ENCODE measurements at places on chromosomes 7 and 10.

GRCh38 chr10:82377608-82378007 is 502.6 kb downstream of the NRG3 start:
- no peak for DNase-seq

DNA sequence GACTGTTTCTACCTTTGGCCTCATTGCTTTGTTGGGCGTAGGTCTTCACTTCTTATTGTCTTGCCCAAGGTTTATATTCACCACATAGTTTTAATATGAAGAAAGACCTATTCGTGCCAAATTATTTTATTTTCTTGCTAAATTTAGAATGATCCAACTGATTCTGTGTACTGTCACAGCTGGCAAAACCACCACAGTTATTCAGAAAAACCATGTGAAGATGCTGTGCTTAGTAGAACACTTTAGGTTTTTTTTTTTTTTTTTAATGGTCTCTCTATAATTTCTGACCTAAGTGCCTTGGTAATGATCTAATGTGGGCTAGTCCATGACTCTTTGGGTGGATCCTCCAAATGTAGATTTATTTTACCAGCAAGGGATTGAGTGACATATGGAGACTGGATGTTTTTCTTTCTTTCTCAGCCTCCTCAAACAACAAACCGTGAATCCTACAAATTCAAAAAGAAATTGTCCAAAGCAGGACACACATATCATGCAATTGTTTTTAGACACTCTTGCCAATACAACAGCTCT is 243.8 kb downstream of the DYNC1I1 start:
- DNase-seq, result no peak

DNA sequence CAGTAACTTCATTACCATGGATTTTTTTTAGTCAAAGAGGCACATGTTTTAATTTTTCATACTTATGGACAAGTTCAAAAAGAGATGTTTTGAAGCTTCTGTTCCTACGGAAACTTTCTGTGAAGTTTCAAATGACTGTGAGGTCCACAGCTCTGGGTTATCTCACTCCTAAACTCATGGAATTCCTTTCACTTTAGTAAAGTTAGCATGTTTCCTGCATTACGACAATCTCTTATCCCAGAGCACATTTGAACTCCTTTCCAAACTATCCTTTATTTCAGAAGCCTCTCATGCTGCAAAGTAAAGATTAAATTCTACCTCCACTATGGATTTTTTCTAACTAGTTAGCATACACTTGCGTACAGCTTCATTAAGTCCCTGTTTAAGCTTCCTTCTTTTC is 15.3 kb upstream of the ADD3 start:
- DNase-seq, result no peak

DNA sequence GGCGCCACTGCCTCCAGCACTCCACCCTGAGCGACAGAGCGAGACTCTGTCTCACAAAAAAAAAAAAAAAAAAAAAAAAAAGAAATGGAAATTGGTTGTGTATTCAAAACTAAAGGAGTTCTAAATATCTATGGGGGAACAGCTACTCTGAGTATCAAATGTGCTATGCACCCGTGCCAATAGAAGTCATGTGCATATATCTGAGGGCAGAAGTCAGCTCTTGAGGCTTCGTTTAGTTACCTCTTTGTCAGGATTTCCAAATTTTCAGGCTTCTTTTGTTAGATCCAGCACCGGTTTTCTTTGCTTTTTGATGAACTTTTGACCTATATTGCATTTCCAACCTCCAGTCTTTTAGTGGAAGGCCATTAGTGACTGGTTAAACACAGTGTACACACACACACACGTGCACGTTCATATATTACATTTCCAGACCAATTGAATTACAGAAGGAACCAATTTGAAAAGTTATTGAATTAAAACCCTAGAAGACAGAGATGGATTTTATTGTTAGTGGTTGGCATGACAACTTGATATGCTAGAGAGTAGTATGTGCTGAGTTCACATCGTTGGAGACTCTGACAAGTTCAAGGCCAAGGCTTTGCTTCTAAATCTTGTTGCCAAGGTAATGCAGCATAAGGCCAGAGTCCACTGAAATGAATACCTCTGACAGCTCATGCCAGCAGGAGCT is 33.1 kb upstream of the ADD3 start:
- no peak for DNase-seq

DNA sequence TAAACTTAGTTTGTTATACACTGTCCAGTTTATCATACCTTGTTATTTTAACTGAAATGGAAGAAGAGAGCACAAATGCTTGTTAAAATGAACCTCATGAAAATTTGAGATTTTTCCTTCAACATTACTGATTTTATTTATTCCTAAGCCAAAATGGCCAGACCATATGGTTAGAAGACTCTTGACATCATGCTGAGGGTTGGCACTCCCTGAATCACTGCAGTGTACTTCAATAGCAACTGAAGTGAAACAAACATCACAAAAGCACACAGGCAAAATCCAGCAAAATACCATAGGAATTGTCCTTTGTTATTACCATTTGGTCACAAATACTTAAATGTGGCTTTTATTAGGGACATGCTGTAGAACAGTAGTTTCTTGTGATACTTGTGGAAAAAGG is 347.8 kb downstream of the NXPH1 start:
- DNase-seq, result no peak

DNA sequence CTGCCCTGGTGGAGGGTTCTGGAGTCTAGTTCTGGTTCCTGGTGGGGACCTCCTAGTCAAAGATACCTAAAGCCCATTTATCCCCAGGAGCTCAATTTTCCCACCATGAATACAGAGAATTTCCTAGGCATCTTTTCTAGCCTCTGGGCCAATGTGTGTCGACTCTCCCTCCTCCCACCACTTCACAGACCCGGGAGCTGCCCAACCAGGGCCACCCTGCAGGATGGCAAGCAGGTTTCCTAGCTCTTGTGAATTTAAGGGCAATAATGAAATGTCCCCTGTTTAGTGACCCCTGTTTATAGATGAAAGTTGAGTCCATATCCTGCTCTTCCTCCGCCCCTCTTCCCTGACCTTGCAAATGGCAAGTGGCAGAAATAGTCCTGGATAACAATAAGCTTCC is 9.4 kb downstream of the DLX5 start:
- no peak for DNase-seq

GRCh38 chr10:36332926-36333325 is 690.8 kb upstream of the FZD8 start:
- no peak for DNase-seq

GRCh38 chr10:7506571-7506970 is 95.7 kb upstream of the SFMBT2 start:
- DNase-seq, result no peak

DNA sequence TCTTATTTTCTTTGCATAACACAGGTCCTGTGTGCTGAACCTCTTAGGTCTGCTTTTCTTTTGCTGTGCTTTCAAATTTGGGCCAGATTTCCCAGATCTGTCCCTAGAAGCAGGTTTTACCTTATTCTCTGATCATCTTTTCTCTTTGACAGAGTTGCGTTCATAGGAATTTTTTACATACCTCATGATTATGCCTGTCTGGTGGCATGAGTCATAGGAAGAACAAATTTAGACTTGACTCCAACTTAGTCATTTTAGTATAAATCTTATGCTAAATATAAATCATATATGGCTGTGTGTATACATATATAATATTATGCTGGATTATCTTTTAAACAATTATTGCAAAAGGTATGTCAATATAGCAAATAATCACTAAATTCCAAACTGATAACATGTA is 1038.9 kb downstream of the GRM8 start:
- DNase-seq, result no peak

DNA sequence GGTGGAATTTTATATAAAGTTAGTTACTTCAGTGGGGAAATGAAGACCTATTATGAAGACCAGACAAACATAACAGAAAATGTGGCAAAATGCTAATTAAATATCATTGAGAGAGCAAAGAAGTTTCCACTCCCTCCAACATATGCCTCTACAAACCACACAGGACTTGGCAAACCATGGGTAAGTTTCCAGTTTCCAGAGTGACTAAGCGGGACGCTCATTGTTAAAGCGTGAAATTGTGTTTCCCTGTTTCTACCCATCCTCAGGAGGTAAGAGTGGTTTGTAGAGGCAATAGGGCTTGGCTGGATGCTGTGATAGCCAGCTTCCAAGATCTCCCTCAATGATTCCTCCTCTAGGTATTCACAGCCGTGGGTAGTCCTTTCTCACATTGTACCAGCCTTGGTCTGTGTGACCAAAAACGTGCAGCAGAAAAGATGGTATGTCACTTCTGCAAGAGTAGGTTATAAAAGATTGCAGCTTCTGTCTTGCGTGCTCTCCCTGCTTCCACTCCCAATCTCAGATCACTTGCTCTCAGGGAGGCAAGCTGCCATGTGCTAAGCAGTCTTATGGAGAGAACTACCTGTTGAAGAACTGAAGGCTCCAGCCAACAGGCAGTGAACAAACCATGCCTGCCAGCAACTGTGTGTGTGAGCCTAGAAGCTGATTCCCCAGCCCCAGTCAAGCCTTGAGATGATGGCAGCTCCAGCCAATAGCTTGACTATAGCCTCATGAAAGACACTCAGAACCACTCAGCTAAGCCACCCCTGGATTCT is 35.7 kb downstream of the CBX3 start:
- no peak for DNase-seq

- peak; percentile 40 for DNase-seq
Measured at GRCh38 chr10:97498841-97499560, at the start of gene UBTD1. Gene UBTD1, plus strand, starts transcription at chr10:97498924. Its CDS starts 280 bp downstream, at chr10:97499204.

GRCh38 chr7:44080118-44080517 is 2.2 kb downstream of the POLM start:
- DNase-seq, result no peak

DNA sequence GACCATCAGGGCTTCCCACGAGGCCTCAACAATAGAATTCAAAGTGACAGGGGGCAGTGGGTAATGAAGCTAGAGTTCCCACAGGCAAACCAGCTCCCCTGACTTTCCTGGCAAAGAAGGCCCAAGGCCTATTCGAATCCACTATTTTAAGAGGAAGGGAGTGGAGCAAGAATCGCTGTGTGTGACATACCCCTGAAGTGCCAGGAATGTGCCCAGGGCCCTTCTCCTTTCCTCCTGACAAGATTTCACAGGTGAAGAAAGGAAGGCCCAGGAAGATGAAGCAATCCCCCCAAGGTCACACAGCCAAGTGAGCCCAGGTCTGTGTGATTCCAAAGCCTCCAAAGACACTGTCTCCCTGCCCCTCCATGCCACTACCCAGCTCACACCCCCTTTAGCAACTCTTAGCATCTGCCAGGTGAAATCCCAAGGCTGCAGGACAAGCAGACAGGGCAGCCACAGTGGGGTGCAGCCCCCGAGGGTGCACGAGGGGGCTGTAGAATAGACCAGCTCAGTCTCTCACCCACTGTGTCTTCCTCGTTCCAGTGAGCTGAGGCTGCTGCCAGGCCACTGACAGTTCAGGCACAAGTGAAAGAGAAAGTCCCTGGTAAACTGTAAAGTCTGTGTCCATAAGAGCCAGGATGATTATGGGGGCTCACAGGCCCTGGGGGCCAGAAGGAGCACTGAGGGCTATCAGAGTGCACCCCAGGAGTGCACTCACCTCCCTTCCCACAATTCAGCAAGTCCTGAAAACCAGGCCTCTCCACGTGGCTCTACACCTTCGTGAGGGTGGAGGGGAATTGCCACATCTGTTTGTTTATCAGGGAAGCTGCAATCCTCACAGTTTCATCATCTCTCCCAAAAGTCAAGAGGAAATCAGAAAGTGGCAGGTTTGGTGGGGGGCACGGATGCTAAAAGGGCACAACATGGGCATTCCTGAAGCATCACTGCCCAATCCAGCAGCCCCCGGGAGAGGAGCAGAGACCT is 70.8 kb upstream of the ZMIZ1 start:
- DNase-seq, result no peak

- no peak for DNase-seq
Measured at GRCh38 chr10:13152296-13152695, 9.1 kb upstream of the MCM10 start.

DNA sequence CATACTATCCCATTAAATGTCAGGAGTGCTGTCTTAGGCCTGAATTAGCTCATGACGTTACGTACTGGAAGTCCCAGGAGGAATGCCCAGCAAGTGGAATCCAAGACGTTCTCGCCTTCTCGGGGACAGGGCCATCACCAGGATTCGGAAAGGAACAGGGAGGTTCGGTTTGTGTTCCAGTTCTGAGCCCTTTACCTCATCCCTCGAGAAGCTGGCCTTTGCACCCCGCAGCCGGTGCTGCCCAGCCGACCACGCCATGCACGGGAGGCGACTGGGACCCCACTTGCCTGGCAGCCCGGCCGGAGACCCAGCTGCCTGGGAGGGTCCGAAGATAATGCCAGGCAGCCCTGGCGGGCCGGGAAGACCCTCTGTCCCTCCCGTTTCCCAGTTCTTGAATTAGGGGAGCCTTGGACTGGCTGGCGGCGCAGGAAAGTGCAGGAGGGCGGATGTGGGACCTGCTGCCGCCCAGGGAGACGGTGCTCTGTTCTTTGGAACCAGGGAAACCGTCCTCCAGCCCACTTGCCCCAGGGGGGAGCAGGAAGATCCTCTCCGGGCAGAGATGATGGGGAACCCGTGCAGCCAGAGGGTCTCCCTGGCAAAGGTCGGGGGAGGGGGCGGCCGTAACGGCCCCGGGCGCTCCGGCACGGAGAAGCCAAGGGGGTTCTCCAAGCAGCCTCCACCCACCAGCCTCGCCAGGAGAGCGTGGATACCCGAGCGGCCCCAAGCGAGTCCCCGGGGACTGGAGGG is 671 bp upstream of the CHST3 start:
- DNase-seq, result no peak

DNA sequence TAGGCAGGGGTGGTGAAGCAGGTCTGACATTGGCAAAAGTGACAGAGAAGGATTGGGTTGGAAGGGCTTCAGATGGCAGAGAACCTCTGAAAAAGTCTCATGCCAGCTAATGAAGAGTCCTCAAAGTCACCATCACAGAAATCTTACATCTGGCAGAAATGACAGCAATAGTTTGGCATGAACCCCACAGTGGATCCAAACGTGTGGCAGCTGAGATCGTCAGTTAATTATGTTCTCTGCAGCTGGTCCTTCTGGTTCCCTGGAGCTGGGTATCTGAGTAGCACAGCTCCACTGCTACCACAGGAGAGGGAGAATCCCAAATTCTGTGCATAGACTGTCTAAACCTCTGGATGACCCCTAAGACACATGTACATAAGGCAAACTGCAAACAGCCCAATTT is 73.4 kb downstream of the ALOX5 start:
- no peak for DNase-seq

- no peak for DNase-seq
Measured at GRCh38 chr7:96017877-96018276, 245.5 kb downstream of the DYNC1I1 start.

DNA sequence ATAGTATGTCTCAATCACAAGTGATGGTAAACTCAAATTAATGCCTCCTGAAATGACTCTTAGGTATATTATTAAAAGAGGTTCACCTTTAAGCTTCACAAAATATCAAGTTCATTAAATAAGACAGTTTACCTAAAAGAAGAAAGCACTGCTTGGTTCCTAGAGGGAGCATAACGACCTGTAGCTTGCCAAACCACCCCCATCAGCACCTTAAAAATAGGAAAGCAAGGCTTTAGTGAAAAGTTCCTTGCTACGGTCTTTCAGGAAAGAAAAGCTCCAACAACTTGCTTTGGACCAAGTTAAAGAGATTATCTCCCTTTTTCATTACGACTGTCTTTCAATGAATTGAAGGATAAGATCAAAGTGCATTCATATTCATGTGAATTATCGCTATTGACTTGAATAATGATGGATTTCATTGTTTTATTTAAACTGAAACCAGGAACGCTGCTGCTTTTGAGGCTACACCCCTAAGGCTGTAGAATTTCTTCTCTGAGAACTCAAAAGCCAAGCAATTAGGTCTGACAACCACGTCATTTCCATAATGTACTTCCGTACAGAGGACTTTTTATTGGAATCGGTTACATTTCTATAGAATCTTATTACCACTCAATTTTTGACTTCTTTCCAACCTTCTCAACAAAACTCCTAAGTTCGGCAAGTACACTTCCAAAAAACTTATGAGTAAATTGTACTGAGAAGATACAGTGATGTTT is 7.0 kb upstream of the SPAG6 start:
- DNase-seq, result no peak

GRCh38 chr7:292826-293225 is 2.9 kb downstream of the FOXL3 start:
- DNase-seq, result no peak

All from KBM-7 (cell line).